ENCODE measurements at places on chromosomes 3 and 15.
A peak's percentile ranks its signal among the peaks of the same experiment; 100 is the strongest.

DNA sequence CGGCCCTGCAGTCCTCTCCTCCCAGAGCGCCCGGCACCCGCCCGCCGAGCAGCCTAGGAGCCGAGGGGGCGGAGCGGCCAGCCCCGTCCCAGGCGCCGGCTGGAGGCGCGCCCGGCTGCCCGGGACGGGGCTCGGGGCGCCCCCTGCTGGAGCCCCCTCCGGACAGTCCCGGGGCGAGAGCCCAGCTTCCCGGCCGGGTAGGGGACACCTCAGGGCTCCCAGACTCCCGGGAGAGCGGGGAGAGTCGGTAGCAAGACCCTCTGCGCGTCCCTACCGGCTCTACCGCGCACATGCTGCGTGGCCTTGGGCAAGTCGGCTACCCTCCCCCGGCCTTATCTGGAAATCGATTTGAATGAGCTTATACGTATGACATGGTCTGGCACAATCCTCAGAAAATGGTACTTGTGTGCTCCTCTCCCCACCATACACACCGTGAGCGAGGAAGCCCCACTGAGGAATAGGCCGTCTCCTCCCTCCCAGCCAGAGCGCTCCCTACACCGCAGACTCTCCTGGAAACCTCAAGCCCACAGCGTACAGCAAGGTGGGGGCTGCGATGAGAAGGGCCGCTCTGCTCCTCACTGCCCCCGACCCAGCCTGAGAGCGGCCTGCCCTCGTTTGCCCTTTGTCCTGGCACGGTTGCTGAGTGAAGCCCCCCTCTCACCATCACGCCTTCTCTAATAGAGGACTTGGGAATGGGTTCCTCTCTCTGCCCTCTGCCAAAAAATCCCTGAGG lies at the start of gene DAPK2:
TSS of gene DAPK2 (minus strand) at position 65 of the 733 bp plus-strand sequence. CDS start 6,224 bp downstream, outside the sequence.
- peak; percentile 91 for ATAC-seq

DNA sequence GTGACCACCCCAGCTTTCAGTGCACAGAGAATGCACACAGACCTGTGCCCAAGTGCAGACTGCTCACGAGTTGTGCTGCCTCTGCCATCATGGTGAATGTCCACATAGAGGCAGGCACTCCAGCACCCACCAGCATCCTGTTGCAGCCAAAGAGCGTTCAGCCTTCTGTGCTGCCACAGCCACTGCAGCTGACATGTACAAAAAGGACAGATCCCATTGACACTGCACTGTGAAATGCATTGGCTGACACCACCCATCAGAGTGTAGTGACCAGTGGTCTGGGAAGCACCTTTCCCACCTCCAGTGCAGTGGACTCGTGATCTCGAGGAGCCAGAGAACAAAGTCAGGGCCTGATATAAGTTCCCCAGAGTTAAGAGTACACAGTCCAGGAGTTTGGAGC lies 260.3 kb downstream of the RAP2B start:
- ATAC-seq = no peak

DNA sequence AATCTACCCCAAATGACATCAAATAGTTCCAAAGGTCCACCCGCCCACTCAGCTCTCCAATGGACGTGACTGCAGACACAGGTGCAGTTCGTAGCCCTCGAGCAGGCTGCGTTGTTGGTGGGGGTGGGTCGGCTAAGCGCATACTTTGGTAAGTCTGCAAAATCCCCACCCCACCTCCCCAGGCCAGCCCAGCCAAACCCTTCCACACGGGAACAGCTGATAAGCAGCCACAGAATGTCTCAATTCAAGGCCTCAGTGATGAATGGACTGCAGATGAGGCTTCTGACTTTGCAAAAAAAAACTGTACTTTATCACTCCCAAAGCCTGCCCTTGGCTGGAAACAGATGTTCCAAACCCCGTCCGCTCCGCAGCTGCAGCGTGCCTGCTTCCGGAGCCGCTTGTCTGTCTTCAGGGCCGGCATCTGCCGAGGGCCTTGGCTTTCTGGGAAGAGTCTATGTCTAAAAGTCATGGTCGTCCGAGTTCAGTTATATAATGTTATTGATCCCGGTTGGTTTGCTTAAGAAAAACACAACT lies 38.2 kb downstream of the PCSK6 start:
- peak; percentile 45 for ATAC-seq

DNA sequence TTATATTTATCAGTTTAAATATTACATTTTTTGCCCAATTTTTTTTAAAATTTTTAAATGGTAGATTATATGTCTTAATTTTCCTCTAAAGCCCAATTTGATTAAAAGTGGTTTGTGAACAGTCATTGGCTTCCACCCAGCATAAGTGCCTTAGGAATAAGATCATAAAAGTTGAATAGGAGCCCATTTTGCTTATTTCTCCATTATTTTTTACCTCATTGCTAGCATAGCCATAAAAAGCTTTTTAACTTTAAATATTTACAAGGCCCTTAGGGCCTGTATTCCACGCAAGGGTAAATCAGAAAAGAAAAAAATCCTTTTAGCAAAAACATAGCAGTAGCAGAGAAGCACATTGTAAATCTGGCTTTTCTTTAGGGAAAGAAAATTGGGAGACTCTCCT lies 9.0 kb downstream of the TTC14 start:
- ATAC-seq = no peak

DNA sequence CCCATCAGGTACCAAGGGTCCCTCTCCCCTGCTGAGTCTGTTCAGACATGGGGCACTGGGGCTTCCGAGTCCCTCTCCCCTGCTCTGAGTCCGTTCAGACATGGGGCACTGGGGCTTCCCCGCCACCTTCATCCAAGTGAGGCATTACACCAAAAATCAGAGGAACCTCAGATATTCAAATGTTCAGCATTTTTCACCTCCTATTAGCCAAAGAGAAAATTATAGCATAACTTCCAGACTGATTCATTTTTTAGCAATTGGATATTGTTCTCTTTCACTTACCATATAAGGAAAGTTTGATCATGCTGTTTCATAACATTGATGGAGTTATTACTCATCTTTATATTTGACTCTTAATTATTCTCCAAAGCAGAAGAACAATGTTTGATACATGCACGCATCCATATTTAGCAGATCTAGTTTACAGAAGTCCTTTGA lies 213.9 kb downstream of the MTHFS start:
- ATAC-seq = no peak

DNA sequence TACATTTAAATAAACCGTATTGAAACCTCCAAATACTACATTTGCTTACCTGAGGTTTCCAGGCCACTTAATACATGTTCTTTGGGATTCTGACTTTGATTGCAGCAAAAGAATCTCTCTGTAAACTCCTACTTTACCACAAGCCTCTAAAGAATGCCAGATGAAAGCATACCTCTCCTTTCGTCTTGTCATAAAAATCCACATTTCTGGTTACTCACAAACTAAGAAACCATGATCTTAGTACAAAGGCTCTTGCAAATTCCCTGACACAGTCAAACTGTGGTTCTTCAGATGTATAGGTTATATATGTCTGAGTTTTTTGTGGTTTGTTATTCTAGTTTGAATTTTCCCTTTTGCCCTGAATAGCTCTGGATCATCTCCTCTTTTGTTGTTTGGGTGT lies 188.4 kb downstream of the RAP2B start:
- ATAC-seq = no peak

DNA sequence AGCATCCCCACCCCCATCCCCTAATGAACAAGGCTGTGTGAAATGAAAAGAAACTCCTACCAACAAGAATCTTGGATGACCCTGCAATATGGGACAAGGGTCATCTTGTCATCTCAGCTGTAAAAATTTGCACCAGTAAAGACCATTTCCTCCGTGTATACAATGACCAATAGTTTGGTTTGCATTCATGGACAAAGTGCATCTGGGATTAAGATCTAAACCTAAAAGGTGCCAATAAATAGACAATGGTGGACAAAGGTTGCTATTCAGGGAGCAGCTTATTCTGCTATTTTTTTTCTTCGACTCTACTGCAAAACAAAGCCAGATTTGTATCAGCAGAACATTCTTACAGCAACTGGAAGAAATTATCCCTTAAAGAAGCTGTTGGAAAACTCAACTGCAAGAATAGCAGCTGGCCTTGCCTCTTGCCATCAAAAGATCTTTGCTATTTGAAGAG lies 8.0 kb downstream of the MGLL start:
- no peak for ATAC-seq

GRCh38 chr3:56536735-56537134 lies 20.2 kb upstream of the CCDC66 start:
- ATAC-seq = no peak

DNA sequence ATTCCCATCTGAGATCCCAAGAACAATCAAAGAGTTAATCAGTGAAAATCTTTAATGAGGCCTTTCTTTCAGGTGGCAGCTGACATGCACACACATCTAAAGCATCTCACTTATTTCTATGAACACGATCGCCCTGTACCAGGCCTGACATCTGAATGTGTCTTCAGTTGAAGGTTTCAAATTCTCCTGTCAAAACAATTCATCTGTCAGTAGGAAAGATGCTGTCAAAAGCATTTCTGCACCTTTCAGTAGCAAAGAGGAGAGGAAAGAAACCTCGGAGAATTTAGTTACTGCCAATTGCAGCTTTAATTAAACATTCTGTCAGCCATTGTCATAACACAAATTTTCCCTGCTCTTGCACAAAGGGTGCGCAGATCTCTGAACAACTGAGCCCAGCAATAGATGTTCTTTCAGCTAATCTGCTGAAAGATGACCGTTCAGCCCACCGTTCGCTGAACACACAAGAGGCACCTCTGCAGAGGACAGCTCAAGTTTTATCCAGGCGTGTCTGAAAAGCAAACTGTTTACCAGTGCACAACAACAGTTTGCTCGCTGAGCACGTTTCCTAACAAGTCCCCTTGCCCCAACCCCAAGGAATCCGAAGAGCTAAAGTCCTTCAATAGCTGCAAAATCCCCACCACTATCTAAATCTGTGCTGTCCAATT lies 34.1 kb downstream of the LRIG1 start:
- ATAC-seq = no peak

- ATAC-seq = no peak
Measured at GRCh38 chr3:38755130-38755529, 60.9 kb downstream of the SCN10A start.

DNA sequence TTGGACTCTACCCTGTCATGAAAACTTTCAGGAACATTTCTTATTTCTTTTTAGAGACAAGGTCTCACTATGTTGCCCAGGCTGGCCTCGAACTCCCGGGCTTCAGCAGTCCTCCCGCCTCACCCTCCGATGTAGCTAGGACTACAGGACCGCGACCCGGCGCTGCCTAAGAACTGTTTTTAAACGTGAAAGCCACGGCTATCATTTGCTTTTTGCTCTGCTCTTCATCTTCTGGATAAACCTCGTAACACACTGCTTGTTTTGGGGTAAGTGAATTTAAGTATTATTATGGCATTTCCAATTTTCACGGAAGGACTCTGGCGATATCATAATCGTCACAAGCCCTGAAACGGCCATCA lies 14.3 kb upstream of the CCNL1 start:
- ATAC-seq = peak; percentile 2

DNA sequence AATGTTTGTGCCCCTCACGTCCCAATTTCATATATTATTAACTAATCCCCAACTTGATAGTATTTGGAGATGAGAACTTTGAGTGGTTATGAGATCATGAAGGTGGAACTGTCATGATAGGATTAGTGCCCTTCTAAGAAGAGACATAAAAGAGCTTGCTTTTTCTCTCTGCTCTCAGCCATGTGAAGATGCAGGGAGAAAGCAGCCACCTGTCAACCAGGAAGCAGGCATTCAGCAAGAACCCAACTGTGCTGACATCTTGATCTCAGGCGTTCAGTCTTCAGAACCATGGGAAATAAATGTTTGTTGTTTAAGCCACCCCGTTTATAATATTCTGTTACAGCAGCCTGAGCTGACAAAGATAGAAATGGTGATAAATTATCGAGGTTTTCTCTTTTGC lies 278.7 kb upstream of the KCNMB2 start:
- ATAC-seq = no peak

DNA sequence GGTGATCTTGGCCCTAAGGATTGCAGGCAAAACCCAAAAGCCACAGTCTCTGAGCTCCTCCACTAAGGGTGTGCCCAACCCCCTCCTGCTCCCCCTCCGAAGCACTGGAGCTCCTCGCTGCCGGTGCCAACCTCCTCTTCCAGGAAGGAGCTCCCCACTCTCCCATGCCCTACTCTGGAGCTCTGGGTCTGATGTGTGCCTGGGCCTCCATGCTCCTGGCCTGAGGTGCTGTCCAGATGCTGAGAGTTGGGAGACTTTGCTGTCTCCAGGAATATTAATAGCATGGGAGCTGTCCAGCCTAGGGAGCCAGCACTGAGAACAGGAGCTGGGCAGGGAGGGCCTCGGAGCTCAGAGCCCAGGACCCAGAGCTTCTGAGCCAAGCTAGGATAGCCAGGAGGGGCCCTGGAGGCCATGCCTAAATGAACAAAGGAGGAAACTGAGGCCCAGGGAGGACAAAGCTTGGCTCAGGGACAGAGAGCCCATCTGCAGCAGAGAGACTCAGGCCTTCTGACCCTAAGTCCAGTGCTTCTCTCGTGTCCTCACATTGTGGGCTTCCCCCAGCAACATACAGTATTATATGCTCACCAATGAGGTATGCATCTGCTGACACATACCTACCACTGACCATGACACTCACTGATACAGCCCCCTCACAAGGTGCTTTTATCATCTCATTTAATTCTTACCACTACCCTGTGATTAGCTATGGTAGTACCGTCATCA lies 36.9 kb upstream of the HERC1 start:
- ATAC-seq = no peak

DNA sequence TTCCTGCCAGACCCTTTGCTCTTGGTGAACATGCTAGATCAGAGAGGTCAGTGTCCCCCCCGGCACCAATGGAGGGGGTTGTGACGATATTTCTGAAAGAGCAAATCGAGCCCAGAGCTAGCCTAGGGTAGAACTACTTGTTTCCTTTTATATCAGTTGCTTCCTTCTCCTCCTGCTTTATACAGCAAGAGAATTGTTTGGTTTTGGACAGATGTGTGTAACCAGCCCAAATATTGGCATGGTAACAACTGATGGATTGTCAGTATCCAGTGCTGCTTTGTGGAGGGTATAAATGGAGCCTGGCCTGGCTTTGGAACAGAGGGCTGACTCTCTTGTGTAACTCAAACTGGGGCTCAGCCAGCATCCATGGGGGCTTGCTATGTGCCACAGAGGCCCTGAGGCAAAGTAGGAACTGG lies 27.2 kb downstream of the SNX1 start:
- peak; percentile 13 for ATAC-seq

- ATAC-seq = peak; percentile 92
Measured at GRCh38 chr3:149703466-149703865, 45.6 kb upstream of the WWTR1 start.

GRCh38 chr3:129461022-129461421 lies 21.0 kb downstream of the IFT122 start:
- no peak for ATAC-seq

GRCh38 chr3:10442151-10442795 lies 63.1 kb downstream of the ATP2B2 start:
- no peak for ATAC-seq
